ENCODE measurements at places on chromosomes 11 and 22. TPM values are rescaled to one million over a fixed set of nuclear protein-coding genes. Genes with fewer than 3 reads are reported as not detected.

The PACSIN3 gene
- total RNA-seq, result 32.8 TPM

The OR52E8 gene
- not detected for total RNA-seq

The HYLS1 gene
- total RNA-seq, result 2.9 TPM

The CBLIF gene
- total RNA-seq, result not detected

The TLCD5 gene
- 0.23 TPM for total RNA-seq

GRCh38 chr22:49664891-49665290 is 162.8 kb downstream of the BRD1 start:
- no peak for DNase-seq

GRCh38 chr11:250274-250673 is 13.5 kb downstream of the PSMD13 start:
- DNase-seq, result peak; percentile 16

DNA sequence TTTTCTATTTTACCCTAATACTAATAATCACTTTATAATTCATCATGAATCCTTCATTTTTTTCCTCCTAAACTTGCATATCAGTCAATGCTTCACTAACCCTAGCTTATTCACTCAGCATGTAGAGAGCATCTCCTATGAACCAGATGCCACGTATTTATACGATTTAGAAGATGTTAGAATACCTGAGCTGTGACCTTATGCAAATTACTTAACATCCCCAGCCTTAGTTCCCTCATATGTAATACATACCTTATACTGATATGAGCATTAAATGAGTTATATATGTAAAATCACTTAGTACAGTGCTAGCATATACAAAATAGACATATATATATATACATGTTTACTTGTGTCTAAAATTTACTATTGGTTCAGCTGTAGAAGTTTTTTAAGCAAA is 9.0 kb downstream of the FAM76B start:
- DNase-seq, result no peak

GRCh38 chr11:72257570-72257969 is 13.6 kb upstream of the PHOX2A start:
- no peak for DNase-seq

- DNase-seq, result peak; percentile 78
Measured at GRCh38 chr22:29377979-29378378, 10.4 kb downstream of the AP1B1 start.

- no peak for DNase-seq
Measured at GRCh38 chr22:32511274-32511673, 36.7 kb downstream of the FBXO7 start.

GRCh38 chr11:110606415-110606814 is 105.8 kb downstream of the ARHGAP20 start:
- no peak for DNase-seq

GRCh38 chr11:113546757-113547507 is 71.7 kb upstream of the DRD2 start:
- DNase-seq, result no peak

GRCh38 chr11:123230346-123230745 is 35.3 kb upstream of the CLMP start:
- DNase-seq, result no peak

DNA sequence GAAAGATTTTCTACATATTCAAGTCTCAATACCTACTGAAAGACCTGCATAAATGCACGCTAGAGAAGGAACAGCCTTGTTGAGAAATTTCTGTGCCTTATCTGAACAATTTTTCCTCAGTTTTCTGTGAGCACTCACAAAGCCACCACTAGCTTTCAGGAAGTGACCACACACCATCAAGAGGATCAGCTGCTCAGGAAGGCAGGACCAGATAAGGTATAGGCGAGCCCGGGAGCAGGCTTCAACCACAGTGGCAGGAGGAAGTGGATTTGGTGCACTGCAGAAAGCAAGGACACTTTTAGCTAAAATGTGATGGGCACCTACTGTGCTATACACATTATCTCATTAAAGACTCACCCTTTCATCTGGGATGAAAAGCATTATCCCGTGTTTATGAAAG is 220.8 kb downstream of the RAB38 start:
- no peak for DNase-seq

DNA sequence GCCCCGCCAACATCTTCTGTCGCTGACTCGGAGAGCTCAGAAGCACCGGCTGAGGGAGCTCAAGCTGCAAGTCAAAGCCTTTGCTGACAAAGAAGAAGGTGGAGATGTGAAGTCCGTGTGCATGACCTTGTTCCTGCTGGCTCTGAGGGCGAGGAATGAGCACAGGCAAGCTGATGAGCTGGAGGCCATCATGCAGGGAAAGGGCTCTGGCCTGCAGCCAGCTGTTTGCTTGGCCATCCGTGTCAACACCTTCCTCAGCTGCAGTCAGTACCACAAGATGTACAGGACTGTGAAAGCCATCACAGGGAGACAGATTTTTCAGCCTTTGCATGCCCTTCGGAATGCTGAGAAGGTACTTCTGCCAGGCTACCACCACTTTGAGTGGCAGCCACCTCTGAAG is 6.7 kb downstream of the RAG1 start:
- DNase-seq, result no peak

DNA sequence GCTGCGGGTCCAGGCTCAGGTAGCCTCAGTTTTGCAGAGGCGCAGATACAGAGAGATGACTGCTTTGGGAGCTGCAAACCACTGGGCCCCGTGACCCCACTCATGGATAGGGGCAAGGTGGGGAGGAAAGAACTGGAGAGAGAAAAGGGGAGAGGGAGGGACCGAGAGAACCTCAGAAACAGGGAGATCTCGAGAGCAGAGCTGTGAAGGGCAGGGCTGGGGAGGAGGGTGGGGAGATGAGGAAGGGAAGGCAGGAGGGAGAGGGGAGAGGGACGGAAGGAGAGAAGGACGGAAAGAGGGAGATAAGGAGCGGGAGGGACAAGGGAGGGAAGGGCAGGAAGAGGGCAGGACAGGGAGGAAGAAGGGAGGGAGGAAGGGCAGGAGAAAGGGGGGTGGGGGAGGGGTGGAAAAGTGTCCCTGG is 46.3 kb downstream of the IGLL1 start:
- no peak for DNase-seq

- peak; percentile 39 for DNase-seq
Measured at GRCh38 chr22:20588843-20589581, 81.6 kb downstream of the MED15 start.

DNA sequence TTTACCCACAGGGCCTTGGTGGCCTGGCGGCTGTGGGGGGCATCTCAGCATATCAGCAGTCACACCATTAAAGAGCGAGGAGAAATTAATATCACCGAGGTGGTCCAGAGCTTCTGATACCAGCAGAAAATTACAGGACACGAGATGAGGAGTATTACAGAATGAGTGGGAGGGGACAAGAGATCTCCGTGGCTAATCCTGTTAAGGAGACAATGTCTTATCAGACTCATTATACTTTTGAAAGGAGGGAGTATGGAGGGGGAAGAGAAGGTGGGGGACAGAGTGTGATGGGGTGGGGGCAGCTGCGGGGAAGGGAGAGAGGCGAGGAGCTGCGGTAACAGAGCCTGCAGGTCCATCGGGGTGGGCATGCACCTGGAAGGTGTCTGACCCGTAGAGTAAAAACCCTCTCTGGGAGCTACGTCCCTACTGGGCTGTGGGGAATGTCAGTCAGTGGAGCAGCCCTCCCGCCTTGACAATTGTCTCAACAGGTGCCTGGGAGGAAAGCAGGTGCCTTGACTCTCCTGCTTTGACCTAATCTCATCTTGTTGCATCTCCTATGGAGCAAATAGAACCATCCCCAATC is 224.2 kb downstream of the CEP164 start:
- no peak for DNase-seq

- DNase-seq, result peak; percentile 43
Measured at GRCh38 chr22:46083383-46084350, 66.7 kb upstream of the PPARA start.

DNA sequence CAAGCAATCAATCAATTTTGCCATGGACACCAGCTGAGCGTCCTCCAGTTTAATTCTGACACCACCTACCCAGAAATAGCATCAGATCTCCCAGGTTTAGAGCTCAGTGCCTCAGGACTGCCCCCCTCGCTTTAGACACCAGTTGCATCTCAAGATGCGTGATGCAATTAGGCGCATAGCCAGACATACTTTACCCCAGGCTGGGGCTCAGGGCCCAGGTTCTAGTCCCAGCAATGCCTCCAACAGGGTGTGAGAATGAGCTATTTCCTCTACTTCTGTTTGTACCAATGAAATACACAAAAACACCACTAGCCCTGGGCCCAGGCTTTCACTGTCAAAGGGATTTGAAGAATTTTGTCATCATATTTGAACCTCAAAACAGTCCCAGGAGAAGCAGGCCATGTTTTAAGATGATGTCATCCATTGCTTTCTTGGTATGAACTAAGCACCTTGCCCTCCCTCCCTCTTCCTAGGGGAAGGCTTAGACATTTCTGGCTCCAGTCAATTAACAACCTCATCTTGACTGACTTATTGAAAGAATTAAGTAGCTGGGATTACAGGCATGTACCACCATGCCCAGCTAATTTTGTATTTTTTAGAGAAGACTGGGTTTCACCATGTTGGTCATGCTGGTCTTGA is 61.5 kb upstream of the INCENP start:
- DNase-seq, result no peak

All from left lobe of liver (tissue), 2 donors.